ENCODE measurements at places on chromosomes 6 and 20. TPM values are rescaled to one million over a fixed set of nuclear protein-coding genes. Genes with fewer than 3 reads are reported as not detected.
A peak's percentile ranks its signal among the peaks of the same experiment; 100 is the strongest.

DNA sequence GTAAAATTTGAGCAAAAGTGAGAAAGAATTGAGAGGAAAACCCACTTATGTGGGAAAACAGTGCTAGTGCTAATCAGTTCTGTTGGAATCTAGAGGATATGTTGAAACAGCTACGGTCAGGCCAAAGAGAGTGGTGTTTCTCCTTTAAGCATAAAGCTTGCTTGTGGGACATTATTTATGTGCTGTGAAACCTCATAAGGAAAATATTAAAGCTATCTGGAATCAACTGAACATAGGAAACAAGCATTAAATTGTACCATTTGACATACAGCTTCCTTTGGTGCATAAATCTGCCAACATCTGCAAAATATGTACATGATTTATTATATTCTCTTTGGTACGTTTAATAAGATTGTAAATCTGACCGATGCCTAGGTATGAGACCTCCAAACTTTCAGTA lies 182.5 kb upstream of the PDE10A start:
- peak; percentile 29 for DNase-seq

Gene ADGRF5
- not detected for total RNA-seq

DNA sequence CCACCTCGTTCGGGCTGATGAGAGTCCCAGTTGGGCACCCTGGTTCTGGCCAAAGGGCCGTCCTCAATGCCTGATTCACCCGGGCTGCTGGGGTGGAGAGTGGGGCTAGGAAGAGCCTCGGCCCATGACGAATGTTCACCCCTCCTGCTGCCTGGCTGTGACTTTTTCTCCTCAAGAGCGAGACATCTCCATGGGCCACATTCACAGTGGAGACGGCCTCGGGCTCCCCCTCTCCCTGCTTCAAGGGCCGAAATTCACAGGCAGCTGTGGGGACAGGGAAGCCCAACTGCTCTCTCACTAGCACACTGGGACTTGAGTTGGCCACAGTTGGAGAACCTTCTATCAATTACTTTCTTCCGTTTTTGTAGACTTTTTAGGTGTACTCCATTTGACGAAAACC lies 138.0 kb downstream of the SYNDIG1 start:
- DNase-seq = no peak

Gene SSTR4
- not detected for total RNA-seq

DNA sequence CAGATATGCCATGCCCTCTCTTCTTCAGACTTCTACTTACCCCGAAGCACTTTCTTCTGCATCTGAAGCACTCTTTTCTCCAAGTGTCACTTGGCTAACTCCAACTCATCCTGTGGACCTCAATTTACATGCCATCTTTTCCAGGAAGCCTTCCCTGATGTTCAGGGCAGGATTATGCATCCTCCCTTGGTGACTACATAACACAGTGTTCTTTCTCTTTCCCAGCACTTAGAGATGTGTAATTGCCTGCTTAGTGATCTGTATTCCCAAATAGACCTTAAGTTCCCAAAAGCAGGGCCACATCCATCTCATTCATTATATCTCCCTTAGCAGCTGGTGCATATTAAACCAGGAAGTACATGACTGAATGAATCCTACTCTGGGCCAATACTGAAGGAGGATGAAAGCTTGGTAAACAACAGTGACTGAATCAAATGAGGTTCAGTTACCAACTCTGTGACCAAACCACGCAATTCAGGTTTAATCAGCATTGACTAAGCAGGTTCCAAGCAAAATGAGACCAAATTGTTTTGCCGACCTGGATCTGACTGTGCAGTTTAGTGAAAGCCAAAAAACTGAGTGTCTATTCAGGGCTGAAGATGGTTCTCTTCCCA lies 121.4 kb upstream of the TCF21 start:
- DNase-seq = peak; percentile 63
